Natural killer cell (primary cell): ENCODE measurements at places on chromosomes 16 and 17.

GRCh38 chr17:35766903-35767510, 6.3 kb downstream of the C17orf50 start:
- peak; percentile 57 for DNase-seq

- DNase-seq, result no peak
These were observed 22.0 kb upstream of the ALDH3A1 start for GRCh38 chr17:19769946-19770652.

DNA sequence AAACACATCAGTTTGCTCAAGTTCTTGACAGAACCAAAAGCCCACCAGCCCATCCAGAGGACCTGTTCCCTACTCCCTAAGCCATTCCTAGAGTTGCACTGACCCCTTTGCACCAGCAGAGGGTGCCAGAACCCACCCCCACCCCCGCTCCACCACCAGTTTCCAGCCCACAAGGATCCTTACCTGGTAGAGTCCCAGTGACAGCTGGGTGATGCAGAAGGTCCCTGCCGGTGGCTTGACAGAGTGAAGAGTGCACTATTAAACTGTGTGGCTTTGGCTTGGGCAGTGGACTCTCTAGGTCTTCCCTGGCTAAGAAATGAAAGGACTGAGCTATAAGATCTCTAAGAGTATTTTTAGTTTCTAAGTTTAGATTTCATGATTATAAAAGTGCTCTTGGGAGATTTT, 73.3 kb upstream of the MTMR4 start:
- peak; percentile 82 for DNase-seq

GRCh38 chr16:85435286-85435685, 177.8 kb upstream of the GSE1 start:
- DNase-seq, result no peak

DNA sequence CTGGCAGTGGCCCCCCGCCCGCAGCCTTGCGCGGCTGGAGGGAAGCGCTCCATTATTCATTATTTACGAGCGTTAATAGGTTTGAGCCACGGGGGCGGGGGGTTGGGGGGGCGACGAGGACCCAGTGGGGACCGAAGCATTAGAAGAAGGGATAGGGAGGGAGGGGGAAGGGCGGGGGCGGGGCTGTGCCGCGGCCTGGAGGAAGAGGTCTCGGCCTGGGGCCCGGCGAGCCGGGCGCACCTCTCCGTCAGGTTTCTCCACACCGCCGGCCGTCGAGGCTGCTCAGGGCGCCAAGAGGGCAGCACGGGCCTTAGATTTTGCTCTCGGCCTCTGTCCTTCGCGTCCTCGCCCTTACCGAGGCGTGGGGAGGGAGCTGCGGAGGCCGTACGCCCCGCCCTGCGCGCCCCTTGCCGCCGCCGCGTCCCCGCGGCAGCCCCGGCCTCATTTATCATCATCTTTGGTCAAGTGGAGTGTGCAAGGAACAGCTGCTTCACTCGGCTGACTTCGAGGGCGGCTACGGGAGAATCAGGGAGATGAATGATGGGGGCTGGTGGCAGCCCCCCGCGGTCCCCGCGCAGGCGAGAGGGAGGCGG, 54.2 kb downstream of the SREBF1 start:
- DNase-seq, result peak; percentile 22

DNA sequence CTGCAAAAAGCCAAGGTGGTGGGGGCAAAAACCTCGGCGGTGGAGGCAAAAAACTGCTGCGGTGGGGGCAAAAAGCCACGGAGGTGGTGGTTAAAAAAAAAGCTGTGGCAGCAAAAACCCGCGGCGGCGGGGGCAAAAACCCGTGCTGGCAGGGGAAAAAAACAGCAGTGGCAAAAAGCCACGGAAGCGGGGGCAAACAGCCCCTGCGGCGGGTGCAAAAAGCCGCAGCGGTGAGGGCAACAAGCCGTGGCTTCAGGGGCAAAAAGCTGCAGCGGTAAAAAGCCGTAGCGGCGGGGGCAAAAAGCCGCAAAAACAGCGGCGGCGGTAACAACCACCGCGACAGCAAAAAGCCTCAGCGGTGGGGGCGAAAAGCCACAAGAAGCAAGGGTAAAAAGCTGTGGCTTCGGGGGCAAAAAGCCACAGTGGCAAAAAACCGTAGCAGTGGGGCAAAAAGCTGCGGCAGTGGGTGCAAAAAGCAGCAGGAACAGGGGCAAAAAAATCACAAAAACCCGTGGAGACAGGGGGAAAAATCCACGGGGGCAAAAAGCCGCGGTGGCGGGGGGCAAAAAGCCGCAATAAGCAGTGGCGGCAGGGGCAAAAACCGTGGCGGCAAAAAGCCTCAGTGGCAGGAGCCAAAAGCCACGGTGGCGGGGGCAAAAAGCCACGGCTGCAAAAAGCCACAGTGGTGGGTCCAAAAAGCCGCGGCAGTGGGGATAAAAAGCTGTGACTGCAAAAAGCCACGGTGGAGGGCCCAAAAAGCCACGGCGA, 193.7 kb downstream of the SHCBP1 start:
- no peak for DNase-seq

DNA sequence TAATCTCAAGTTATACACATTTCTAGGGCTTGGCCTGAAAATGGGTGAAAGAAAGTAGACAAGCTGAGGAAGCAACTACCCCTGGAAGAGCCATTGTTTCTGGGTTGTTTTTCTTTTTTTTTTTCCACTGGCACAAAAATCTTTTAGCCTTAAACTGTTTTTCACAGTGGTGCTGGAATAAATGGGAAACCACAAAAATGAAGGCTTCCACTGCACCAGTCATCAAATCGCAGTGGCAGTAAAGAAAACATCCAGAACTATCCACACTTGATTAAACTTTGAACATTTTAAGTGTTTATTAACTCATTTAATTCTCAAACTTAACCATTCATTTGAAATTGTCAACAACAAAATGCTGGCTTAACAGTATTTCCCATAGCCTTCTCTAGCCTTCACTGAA, 14.3 kb downstream of the CMTM4 start:
- DNase-seq, result no peak

- no peak for DNase-seq
These were observed 70.0 kb upstream of the TNRC6C start for GRCh38 chr17:77888242-77889134.

DNA sequence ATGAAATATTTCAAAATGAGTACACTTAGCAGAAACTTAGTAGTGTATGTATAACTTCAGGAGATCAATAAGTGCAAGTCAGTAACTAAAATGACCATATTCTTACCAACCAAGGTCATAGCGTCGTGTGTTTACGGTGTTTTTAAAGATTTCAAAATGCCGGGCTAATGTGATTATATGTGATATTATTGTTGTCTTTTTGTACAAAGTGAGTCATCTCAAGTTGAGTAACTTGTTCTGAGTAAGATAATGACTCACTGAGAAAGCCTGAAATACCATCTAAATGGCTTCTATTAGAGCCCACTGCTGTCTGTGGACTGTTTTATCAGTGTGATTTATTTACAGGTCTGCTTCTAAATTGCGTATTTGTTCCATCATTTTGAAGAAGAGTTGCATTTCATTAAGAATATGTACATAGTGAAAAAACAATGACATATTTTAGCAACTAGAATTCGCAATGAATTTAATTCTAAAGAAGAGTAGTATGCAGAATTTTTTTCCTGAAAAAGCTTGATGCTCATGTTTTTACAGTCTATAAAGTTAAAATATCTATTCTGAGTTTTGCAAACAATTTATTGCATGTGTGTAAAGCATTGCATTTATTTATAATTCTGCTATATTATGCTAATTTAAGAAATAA, 12.7 kb downstream of the KRT12 start:
- no peak for DNase-seq

DNA sequence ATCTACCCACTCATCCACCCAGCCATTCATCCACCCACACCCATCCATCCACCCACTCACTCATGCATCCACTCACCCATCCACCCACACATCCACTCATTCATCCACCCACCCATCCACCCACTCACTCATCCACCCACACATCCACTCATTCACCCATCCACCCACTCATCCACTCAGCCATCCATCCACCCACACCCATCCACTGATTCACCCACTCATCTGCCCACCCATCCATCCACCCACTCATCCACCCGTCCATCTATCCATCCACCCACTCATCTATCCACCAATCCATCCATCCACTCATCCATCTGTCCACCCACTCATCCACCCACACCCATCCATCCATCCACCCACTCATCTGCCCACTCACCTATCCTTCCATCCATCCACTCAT, 17.3 kb downstream of the NATD1 start:
- DNase-seq, result no peak

DNA sequence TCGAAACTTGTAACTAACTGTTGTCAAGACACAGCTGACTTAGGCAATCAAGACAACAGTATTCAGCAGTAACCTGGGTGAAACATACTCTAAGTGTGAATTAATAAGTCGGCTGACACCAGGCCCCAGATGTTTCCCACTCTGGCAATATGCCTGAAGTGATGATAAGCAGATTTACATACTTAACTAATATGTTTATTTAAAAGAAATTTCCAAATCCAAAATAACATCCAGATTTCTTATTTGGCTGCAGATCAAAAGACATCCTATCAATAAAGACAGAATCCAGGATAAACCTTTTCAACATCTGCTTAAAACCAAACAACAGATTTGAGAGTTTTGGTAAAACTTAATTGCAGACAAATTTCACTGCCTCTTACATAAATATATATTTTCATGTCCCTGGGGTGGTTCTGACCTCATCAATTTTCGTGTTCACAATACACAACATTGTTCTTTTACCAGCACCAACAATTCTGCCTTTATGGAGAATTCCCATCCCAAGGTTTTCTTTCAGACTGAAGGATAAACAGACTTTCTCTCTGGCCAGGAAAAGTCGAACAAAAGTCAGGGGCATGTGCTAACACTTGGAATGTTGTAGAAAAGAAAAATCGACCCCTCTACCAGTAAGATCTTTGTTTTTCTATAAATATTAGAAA, 45.1 kb upstream of the TOX3 start:
- DNase-seq, result no peak

DNA sequence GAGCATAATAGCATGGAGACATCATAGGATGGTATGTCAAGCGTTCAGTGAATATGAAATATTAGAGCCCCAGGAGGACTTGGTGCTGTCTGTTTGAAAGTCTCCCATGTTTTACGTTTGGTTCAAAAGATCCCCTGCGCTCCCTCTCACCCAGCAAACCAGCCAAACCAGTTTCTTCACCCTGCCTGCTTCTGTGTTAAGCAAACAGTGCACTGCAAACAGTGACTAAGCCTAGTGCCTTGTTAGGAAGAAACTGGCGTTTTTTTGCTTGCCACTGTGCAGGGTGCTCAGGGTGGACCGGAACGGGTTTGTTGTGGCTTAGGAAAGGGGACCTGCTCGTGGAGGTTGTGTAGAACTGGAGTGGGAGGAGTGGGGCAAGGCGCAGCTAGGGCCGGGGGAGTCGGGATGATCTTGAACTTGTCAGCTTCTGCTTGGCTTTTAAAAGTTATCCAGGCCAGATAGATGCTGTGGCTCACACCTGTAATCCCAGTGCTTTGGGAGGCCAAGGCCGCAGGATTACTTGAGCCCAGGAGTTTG, 7.7 kb downstream of the CDH1 start:
- no peak for DNase-seq

DNA sequence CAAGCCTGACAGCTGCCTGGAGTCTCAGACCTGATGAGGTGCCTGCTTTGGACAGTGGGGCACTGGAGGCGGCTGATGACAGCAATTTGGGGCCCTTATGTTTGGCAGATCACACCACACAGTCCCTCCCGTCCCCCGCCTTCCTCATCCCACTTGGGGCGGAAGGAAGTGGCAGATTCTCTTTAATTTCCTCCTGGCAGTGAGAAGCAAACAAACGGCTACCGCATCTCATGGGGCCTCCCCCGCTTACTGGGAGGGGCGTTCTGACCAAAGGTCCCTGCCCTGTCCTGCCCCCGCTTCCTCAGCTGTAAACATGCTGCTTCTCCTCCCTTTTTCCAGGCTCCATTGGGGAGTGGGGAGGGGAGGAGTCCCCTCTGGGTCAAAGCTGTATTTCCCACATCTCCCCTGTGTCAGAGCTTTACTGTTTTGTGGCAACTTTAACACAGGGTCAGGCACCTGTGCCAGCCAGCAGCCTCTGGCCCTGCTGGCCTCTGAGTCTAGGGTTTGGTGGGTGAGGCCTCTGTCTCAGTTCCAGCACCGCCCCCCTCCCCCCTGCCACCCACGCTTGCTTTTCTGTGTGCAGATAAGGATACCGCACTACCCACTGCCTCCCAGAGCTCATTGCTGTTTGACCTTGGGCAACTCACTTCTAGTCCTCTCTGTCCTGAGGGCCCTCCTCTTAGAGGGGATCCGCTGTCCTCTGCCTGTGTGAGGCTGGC, 5.4 kb upstream of the NFATC3 start:
- DNase-seq, result peak; percentile 58

- DNase-seq, result no peak
These were observed 19.1 kb upstream of the PHKG2 start for GRCh38 chr16:30728899-30729672.

DNA sequence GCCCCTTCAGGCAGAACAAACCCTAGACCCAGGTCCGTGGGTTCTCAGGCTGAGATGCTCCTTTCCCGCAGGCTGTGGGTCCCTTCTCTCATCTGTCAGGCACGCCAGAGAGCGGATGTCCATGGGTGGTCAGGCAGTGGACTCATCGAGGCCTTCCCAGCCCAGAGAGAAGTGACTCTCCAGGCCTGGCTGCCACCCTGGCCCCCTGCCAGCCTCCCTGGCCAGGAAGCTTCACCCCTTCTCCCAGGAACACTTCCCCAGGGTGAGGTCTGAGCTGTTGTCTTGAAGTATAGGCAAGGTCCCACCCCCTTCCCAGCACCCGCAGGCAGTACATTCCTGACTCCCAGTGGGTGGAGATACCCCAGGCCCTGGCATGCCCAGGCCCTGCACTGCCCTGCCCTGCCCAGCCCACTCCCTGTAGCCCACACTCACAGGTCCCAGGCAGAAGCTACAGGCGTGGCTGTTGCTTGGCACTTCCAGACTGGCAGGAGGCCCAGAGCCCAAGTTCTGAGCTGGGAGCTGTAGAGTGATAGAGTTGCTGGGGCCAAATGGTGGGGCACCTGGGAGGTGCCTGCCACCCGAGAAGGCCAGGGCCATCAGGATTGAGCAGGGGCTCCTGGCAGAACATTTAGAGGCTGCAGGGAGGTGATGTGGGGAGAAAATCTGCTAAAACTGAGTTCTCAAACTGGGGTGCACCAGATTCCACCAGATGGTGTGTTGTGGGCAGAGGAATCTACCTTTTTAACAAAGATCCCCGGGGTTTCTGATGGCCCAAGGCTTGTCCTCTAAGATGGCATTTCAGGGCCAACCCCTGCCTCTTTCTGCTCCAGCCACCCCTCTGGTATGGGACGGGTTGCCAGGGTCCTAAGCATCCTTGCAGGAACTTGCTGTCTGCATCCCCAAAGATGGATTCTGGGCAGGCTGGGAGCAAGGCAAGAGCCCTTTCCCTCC, 6.7 kb downstream of the ITGA3 start:
- no peak for DNase-seq
